ENCODE measurements at places on chromosomes 11 and 22. TPM values are rescaled to one million over a fixed set of nuclear protein-coding genes. Genes with fewer than 3 reads are reported as not detected.

DNA sequence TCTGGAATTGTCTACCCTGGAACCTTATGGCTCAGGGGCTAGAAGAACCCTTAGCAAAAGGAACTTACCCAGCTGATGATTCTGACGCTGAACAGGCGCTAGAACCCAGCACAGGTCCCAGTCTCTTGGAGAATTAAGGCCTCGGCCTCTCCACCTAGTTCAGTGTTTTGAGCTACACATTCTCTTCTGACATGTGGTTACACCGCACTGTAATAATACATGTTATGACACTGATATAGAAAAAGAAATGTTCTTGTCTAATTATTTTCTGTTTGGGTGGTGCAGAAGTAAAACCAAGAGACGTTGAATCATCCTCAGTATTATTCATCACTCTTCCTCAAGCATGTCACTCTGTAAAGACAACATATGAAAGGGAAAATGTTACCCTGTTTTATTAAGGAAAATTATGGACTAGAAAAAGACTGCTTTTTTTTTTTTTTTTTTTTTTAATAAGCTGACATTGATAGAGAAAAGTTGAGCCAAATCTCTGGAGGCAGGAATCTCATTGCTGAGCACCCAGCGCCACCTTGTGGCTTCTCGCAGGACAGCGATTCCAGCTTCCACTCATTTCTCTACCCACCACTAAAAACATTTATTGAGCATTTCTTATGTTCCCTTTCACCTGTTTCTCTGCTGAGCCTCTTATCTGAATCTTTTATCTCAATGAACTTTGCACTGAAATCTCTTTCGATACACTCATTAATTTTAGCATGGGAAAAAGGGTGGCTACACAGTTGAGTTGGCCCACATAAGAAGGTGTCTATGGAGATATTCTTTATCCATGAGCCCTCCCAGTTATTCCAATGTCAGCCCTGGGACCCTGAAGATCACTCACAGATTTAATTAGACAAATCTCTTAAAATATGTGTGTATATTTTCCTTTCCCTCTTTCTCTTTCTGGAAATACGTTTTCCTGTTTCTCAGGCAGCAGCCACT lies 12.6 kb upstream of the APLNR start:
- peak; percentile 64 for DNase-seq

DNA sequence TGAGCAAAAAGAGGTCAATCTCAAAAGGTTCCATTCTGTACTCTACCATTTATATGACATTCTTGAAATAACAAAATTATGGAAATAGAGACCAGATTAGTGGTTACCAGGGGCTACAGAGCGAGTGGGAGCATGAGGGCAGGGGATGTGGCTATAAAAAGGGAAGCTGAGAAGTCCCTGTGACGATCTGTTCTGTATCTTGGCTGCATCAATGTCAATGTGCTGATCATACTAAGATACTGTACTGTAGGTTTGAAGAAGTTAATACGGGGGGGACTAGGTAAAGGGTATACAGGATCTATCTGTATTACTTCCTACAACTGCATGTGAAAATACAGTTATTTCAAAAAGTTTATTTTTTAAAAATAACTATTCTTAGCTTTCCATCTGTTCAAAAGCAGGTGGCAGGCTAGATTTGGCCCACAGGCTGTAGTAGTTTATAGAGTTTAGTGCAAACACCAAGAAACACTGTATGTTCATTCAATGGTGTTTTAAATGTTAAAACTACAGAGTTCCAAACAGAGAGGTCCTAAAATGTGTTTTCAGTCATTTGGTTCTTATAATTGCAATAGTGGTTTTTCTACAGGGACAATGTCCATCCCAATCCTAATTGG lies 78.2 kb downstream of the SMCO4 start:
- no peak for DNase-seq

- DNase-seq: no peak
Observed at GRCh38 chr22:25437414-25438160, 126.9 kb upstream of the GRK3 start.

DNA sequence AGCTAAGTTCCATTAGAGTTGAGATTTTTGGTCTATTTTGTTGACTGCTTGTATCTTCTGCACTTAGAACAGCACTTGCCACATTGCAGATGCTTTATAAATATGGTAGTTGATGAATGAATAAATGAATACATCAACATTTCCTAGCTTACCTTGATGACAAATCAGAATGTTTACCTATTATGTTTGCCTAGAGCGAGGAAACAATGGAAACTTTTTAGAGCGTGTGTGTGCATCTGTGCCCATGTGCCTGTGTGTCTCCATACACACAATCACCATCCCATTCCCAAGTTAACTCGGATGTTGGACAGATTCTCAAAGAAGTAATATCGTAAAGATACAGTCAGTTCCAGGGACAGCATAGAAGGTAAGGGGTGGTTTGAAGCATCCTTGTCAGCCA lies 139.1 kb downstream of the DBX1 start:
- DNase-seq: no peak

- DNase-seq: no peak
Observed at GRCh38 chr11:127103586-127104388, 103.2 kb upstream of the KIRREL3 start.

DNA sequence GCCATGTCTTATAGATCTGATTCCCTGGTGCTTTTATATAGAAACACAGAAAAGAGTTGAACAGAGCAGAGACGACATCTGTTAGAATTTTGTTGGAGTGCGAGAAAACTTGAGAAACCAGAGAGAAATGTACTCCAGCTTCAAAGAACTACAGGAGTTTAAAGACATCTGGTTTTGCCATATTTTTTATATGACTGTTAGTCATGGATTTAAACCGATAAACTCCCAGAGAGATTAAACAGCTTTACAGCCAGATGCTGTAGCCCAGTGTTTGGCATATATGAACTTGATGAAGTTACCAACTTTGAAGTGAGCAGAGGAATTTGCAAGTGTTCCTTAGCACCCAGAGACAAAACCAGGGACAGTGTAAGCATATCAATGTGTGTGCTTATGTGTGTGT lies 1083.1 kb downstream of the LRRC4C start:
- no peak for DNase-seq

GRCh38 chr11:44507896-44508445 lies 57.5 kb upstream of the CD82 start:
- DNase-seq: no peak

DNA sequence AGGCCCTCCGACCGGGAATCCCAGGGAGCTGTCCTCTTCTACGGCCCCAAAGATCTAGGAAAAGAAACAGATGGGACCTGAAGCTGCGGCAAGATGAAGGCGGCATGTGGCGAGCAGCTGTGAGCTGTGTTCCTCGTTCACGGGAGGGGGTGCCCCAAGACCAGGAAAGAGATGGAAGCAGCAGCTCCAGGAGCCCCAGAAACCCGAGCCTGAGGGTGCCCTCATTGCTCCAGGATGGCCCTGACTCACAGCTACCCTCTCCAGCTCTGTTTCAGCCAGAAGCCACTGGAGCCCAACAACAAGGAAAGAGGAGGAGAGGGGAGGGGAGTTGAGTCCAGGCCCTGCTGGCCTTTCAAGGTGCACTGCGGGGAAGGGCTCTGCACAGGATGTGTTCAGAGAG lies 23.7 kb upstream of the NAP1L4 start:
- DNase-seq: no peak

OR51B4 gene
- polyA plus RNA-seq: not detected

PKP3 gene
- not detected for polyA plus RNA-seq

POU2F3 gene
- polyA plus RNA-seq: 0.08 TPM

ADAMTS8 gene
- 0.51 TPM for polyA plus RNA-seq

RGL4 gene
- polyA plus RNA-seq: not detected

TTC28 gene
- polyA plus RNA-seq: 24.3 TPM

THY1 gene
- 123 TPM for polyA plus RNA-seq

SORL1 gene
- 2.9 TPM for polyA plus RNA-seq

BAIAP2L2 gene
- polyA plus RNA-seq: 1.7 TPM

All from ovary (tissue), 10 donors.